ENCODE measurements at places on chromosomes 2 and 18.

GRCh38 chr18:50970006-50970405, 2.2 kb downstream of the ELAC1 start:
- no peak for DNase-seq

DNA sequence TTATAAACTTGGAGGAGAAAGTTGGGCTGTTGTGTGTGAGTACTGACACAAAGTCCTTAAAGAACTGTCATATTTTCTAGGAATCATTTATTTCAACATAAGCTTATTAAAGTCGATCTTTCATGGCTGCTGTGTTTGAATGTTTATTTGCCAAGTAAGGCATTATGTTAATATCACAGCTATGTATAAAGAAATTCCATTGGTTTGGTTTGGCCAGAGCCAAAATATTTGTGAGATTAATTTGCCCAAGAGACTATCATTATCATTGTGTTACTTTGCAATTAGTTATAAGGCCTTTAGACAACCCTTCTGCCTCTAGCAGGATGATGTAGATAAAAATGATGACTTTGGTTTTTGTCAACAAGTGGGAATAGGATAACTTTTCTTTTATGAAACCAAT, 240.6 kb upstream of the NT5C1B start:
- DNase-seq: no peak

- DNase-seq: peak; percentile 90
Observed at GRCh38 chr18:48545757-48546321, 7.0 kb downstream of the CTIF start.

GRCh38 chr2:127581050-127581345, 45.5 kb downstream of the MYO7B start:
- no peak for DNase-seq

DNA sequence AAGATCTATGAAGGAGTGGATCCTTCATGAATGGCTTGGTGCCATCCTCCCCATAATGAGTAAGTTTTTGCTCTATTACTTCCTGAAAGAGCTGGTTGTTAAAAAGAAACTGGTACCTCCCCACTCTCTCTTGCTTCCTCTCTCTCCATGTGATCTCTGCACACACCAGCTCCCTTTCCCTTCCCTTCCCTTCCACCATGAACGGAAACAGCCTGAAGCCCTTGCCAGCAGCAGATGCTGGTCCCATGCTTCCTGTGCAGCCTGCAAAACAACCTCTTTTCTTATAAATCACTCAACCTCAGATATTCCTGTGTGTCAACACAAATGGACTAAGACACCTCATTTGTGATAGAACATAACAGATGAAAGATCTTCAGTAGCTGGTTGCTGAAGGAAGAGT, 303.5 kb upstream of the ACVR2A start:
- DNase-seq: no peak

DNA sequence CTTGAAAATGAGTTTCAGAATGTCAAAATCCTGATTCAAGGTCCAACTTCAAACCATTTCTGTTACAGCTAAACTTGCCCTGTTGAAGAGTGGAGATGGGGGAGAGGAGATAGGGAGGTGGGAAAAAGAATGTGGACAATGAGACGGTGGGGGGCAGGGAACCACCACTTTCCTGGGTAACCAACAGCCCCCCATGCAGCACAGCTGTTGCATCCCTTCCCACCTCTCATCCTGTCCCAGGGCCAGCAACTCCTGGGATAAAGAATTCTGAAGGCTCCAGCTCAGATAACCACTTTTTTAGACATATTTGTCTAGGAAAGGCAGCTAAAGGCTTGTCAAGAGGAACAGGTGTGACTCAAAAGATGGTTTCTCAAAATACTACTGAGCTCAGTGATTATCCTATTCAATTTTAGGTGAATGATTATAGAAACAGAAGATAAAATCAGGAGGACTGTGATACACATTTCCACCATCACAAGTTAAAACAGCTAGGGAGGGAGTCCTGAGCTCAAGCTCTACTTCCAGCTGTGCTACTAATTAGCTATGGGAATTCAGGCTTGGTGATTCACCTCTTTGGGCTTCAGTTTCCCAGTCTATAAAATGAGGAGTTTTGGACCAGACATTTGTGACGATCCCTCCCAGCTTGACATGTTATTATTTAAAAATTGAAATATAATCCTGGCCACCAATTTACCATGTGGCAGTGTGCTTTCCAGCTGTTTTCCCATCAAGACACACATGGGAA, 36.3 kb downstream of the HDHD2 start:
- no peak for DNase-seq

DNA sequence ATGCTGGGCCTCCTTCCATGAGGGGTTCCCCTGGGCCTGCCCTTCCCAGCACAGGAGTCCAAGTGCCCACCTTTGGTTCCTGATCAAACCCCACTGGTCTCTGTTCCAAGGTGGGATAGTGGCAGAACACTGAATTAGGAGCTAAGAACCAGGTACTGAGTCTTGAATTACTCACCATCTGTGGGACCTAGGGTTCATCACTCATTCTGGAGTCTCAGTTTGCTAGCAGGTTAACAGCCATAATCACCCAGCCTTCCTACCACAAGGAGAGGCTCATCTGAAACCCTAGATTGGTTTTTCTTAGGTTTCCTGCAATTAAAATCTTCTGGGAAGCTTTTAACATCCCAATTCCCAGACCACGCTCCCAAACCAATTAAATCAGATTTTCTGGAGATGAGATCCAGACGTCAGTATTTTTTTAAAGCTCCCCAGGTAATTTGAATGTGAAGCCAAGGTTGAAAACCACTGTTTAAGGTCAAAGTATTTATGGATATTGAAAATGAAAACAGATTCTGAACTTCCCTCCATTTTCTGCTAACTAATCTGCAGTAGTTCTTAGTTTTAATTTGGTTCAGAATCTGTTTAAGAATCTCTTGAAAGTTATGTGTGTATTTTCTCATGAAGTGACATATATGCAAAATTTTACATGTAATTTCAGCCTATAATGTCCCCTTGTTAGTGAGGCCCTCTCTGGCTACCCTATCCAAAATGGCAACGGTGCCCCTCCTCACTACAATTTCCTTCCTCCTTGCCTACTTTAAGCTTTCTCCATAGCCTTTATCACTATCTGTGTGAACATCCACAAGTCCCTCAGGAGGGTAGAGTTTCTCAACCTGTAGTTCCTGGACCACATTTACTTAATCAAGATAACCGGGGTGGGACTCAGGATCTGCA, 166.5 kb upstream of the CXCR4 start:
- DNase-seq: no peak

- no peak for DNase-seq
Observed at GRCh38 chr18:54327818-54328217, 29.8 kb downstream of the STARD6 start.

DNA sequence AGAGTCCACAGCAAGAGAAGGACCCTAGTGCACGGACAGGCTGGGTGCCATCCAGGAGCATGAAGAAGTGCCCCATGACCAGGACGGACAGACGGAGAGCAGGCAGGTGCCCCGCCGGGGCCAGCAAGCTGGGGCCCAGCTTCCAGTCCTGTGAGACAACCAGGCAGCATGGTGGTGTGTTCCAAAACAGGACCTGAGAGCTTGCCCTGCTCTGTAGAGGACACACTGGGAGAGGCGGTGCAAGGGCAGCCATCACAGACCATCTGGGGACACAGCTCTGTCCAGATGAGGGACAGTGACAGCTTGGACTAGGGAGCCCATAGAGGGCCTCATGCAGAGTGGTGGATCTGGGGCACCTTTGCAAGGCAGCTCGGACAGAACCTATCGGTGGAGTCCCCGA, 279.8 kb downstream of the EIPR1 start:
- no peak for DNase-seq

- DNase-seq: peak; percentile 60
Observed at GRCh38 chr2:59044736-59045135, 803.6 kb upstream of the FANCL start.

GRCh38 chr2:173386021-173386737, 31.5 kb downstream of the CDCA7 start:
- DNase-seq: no peak

DNA sequence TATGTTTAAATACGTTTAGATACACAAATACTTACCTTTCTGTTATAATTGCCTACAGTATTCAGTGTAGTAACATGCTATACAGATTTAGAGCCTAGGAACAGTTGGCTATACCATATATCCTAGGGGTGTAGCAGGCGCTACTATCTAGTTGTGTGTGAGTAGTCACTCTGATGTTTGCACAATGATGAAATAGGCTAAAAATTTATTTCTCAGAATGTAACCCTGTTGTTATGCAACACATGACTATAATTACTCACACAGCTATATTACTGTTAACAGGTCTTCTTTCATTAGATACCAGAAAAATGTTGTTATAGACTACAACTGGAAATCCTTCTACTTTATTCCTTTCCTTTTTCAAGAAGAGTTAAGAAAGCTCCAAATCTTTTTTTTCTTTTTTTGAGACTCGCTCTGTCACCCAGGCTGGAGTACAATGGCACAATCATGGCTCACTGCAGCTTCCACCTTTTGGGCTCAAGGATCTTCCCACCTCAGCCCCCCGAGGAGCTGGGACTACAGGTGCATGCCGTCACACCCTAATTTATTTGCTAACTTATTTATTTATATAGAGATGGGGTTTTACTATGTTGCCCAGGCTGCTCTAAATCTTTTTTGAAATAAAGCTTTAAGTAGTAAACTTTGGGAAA, 48.5 kb downstream of the C2orf74 start:
- DNase-seq: peak; percentile 52

DNA sequence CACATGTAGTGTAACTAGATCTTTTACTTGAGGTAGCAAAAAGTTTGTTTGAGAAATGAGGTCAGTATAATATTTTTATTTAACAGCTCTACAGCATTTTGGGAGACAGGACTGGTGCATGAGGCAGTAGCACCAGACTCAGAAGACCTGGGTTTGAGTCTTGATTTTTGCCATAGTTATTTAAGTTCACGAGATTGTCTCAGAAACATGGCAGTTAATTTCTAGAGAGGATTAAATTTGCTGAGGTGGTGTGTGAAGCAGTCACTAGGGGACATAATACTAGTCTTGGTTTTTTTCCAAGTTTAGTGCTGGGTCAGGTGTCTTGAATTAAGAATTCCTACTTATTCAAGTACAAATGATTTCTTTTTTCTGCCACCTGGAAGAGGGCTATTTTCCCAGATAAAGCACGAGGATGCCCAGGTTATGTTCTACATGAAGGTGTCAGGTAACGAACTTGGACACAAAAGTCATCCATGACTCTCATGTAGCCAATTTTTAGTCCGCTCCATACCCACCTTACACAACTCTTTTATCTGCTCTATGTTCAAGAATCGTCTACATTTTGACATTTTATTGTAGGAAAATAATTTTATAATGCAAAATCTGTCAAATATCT, 1.4 kb downstream of the MARCHF7 start:
- peak; percentile 62 for DNase-seq

GRCh38 chr2:230664128-230664527, 48.5 kb upstream of the CAB39 start:
- peak; percentile 64 for DNase-seq

- DNase-seq: no peak
Observed at GRCh38 chr2:200101922-200102321, 146.5 kb downstream of the MAIP1 start.

GRCh38 chr18:36392979-36393287, 95.4 kb downstream of the FHOD3 start:
- DNase-seq: no peak

- DNase-seq: no peak
Observed at GRCh38 chr2:207725873-207726578, 14.6 kb downstream of the CCNYL1 start.

- DNase-seq: no peak
Observed at GRCh38 chr2:157843081-157843480, 33.0 kb downstream of the ACVR1 start.

GRCh38 chr2:26822877-26823276, 25.1 kb upstream of the DPYSL5 start:
- DNase-seq: no peak

- no peak for DNase-seq
Observed at GRCh38 chr2:8615252-8615575, 66.6 kb upstream of the ID2 start.

DNA sequence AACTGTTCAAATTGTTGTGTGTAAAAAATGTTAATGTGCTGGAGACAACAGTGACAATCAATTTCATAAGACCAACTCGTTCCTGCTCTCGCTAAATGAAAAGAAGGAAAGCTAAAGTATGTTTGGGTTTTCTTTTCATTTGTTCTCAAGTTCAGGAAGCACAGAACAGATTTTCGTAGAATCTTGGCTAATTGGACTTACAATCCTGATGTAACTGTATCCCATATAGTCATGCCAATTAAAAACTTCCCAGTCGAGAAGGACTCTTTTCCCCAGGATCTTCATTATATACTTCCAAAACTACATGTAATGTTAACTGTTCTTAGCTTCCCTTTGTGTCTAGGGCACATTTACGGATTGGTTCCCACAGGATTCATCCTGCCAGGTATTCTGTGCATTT, 135.4 kb upstream of the ITGB6 start:
- DNase-seq: no peak

DNA sequence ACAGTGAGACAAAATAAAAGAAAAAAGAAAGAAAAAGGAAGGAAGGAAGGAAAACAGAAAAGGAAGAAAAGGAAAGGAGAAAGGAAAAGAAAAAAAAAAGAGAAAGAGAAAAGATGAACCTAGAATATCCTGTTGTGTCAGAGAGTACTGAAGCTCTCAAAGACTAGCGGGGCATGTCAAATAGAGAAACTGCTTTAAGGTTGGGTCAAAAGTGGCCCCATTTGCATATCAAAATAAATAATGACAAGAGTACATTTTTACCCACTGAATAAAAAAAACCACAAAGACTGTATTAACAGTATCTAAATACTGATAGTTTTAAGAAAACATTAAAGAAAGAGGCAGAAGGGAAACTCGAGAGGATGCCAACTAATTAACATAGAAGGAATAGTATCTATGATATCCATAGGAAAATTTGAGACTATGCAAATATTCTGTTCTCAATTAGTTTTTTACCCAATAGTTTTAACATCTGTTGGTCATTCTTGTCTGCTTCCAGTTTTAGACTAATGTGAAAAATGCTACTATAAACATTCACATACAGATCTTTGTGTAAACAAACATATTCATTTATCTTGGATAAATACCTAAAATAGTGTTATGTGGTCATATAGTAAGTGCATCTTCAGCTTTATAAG, 53.2 kb downstream of the SFXN5 start:
- DNase-seq: no peak

GRCh38 chr2:71896385-71897136, 251.1 kb downstream of the CYP26B1 start:
- no peak for DNase-seq

GRCh38 chr2:65974067-65974723, 460.7 kb upstream of the MEIS1 start:
- DNase-seq: peak; percentile 20

- no peak for DNase-seq
Observed at GRCh38 chr2:28713577-28714298, 37.9 kb upstream of the PPP1CB start.

GRCh38 chr18:78777992-78778391, 201.6 kb upstream of the SALL3 start:
- DNase-seq: no peak

- DNase-seq: no peak
Observed at GRCh38 chr18:43933177-43933576, 655.9 kb upstream of the SYT4 start.

DNA sequence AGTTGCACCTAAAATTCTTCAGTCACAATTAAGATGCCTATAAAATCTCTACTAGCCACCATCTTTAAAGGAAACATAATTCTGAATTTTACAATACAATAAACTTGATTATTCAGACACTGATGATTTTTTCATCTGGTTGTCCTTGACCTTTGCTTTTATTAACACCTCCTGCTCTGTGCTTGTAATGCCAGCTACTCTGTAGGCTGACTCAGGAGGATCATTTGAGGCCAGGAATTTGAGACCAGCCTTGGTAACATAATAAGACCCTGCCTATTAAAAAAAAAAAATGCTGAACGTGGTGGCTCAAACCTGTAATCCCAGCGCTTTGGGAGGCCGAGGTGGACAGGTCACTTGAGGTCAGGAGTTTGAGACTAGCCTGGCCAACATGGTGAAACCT, 38.3 kb downstream of the HAT1 start:
- DNase-seq: no peak

GRCh38 chr18:9824474-9824832, 61.3 kb upstream of the TXNDC2 start:
- no peak for DNase-seq

Data from hematopoietic multipotent progenitor cell treated with erythropoietin and hydrocortisone succinate and interleukin-3 and kit ligand, for 4 days (in vitro differentiated cells).